ENCODE measurements at places on chromosomes 4 and X.

DNA sequence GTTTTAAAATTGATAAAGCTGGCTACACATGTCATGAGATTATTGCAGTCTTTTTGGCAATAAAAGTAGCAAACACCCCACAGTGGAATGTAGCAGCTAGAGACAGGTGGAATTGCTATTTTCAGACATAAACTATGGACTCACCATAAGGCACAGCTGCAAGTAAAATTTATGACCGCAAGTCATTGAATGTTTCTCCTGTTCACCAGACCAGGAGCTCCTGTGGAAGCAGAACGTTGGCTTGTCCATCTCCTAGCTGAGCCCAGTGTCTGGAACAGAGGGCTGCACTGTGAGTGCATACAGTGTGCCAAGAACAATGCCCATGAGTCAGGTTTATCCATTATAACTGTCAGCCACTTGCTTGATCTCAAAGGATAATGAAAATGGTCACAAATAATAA, 538.2 kb downstream of the INPP4B start:
- DNase-seq = no peak

DNA sequence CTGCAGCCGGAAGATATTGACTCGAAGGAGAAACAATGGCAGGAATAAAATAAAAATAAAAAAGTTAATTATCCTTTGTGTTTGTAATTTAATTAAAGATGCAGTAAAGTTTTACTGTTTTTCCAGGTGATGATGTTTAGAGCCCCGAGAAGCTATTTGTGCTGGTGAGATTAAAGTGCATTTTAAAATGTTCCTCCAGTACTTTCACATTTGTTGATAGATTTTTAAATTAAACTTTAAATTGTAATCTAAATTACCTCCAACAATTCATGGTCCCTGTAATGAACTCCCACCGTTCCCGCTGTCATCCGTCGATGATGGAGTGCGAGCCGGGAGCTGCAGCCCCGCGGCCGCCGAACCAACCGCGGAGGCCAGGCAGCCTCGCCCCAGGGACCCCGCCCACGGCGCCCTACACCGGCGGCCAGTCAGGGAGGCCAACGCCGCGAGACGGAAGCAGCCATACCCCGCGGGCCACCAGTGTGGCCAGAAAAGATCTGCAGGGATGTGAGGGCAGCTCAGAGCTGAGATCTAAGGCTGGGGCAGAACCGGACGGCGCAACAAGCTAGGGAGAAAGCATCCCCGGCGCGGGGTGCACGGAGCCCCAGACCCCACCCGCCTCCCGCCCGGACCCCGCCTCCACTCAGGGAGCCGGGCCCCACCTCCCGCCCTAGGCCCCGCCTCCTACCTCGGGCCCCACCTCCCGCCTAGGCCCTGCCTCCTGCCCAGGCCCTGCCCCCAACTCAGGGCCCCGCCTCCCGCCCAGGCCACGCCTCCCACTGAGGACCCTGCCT, 104.0 kb downstream of the FAM53A start:
- peak; percentile 54 for DNase-seq

- no peak for DNase-seq
Observed at GRCh38 chr4:147078875-147079658, 133.4 kb upstream of the TTC29 start.

DNA sequence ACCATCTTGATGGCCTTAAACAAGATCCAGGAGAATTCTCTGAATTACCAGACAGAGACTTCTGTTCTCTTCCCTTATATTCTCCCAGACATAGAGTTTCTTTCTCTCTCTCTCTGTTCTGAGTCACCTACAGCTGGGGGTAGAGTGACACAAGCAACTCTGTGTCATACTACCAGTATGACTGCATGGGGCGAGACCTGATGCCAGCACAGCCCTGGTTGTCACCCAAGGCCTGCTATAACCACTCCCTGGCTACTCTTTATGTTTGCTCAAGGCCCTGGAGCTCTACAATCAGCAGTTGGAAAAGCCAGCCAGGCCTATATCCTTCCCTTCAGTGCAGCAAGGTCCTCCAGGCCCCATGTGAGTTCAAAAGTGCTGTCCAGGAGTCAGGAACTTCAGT, 114.2 kb upstream of the TENT5D start:
- DNase-seq = no peak

GRCh38 chr4:165248102-165248501, 40.7 kb downstream of the KLHL2 start:
- no peak for DNase-seq

Data from NCI-H774 (cell line).